NCI-H748 treated with DMSO at 0.1 percent for 48 hours (cell line): ENCODE measurements at places on chromosomes 4 and X.
A peak's percentile ranks its signal among the peaks of the same experiment; 100 is the strongest.

DNA sequence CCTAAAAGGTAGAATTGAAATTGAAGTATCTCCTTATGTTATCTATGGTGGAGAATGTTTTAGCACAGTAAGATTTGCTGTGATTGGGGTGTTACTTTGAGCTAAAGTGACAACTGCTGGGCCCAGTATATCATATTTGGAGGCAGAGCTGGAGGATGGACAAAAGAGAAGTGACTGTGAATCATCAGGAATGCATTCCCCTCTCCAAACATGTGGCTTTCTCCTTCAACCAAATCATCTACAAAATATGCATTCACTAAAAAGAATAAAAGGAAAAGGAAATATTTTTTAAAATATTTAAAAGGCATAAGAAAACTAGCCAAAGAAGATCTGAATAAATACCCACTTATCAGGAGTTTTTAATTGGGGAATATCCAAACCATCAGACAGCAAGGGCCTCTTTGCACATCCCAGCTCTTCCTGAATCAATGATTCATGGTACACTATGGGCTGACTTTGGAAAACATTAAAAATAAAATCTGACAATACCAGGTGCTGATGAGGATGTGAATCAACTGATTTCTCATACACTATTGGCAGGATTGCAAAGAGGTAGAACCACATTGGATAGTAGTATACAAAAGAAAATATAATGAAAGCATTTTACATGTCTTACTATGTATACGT lies 671.7 kb upstream of the NR3C2 start:
- no peak for DNase-seq

GRCh38 chrX:153388722-153389459 lies 12.3 kb downstream of the PNMA6E start:
- no peak for DNase-seq

GRCh38 chr4:1317177-1318045 lies 27.7 kb downstream of the MAEA start:
- no peak for DNase-seq

DNA sequence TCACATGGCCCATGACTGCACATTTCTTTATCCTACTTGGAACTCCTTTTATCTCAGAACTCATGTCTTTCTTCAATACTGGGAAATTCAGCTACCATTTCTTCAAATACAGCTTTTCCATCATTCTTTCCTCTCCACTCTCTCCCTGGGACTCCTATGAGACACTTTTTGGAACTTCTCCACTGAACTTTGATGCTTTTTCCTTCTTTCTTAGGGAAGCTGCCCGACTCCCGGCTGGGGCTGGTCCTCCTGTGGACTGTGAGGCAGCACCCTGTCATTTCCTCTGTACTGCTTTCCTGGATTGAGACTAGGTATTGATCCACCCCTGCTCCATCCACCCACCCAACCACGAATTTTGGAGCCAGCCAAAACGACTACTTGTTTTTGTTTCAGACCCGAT lies 40.0 kb downstream of the ZFYVE28 start:
- DNase-seq, result no peak

- no peak for DNase-seq
These were observed 2498.1 kb downstream of the PCDH7 start for GRCh38 chr4:33218238-33218637.

DNA sequence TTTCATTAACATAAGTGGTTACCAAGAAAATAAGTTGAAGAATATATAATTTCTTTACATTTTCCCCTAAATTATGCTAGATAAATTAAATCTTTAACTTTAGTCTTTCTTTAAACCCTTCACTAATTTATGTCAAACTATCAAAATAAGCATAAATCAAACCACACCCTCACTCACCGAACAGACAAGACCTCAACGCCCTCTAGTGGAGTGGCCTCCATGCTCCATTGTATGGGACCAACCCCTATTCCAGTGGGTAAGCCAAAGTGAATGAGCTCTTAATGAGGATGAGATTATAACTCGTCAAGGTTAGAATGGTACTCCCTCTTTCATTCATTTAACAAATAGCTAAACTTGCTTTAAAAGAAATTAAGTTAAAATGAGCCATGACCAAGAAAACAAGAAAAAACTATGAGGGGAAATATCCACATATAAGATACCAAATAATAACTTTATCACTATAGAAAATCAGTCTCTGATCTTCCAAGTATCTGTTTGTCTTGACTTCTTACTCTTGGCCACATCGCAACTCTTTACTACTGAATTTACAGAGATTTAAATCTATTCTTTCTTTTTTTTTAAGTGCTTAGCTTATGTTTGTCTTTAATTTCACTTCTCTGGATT lies 15.6 kb upstream of the BBS12 start:
- peak; percentile 28 for DNase-seq
